ENCODE measurements at places on chromosomes 1 and 21. TPM values are rescaled to one million over a fixed set of nuclear protein-coding genes. Genes with fewer than 3 reads are reported as not detected.

The MFSD2A gene
- total RNA-seq, result 0.90 TPM

The GPR153 gene
- total RNA-seq, result 8.4 TPM

The ERMAP gene
- total RNA-seq, result 2.2 TPM

The GPR52 gene
- total RNA-seq, result 0.84 TPM

The PPFIA4 gene
- 21.5 TPM for total RNA-seq

The TXNIP gene
- total RNA-seq, result 213 TPM

The RASAL2 gene
- total RNA-seq, result 14.0 TPM

The OLIG1 gene
- not detected for total RNA-seq

The CFAP298 gene
- 52.0 TPM for total RNA-seq

The FAM151A gene
- not detected for total RNA-seq

The GREM2 gene
- not detected for total RNA-seq

The DNAJC6 gene
- total RNA-seq, result 13.0 TPM

The C1orf159 gene
- total RNA-seq, result 24.0 TPM

The SLAMF9 gene
- not detected for total RNA-seq

The EPHX1 gene
- 4.3 TPM for total RNA-seq

The TAS1R1 gene
- total RNA-seq, result not detected

The ENSA gene
- total RNA-seq, result 201 TPM

The COL24A1 gene
- not detected for total RNA-seq

The SPATA17 gene
- 2.1 TPM for total RNA-seq

The PEAR1 gene
- total RNA-seq, result not detected

The CBR3 gene
- total RNA-seq, result not detected

The DISP3 gene
- 2.0 TPM for total RNA-seq

The ARID4B gene
- 38.5 TPM for total RNA-seq

The TMEM82 gene
- total RNA-seq, result not detected

The TPTE gene
- total RNA-seq, result not detected

The PLEKHA6 gene
- total RNA-seq, result 1.5 TPM

The ARPC5 gene
- 90.1 TPM for total RNA-seq

The SWT1 gene
- total RNA-seq, result 9.1 TPM
